ENCODE measurements at places on chromosomes 12 and 14. TPM values are rescaled to one million over a fixed set of nuclear protein-coding genes. Genes with fewer than 3 reads are reported as not detected.

ASB2 gene
- total RNA-seq: 2.4 TPM

PLBD1 gene
- not detected for total RNA-seq

WNT5B gene
- total RNA-seq: not detected

NPFF gene
- not detected for total RNA-seq

RERGL gene
- total RNA-seq: not detected

CPM gene
- 55.1 TPM for total RNA-seq

SPIC gene
- total RNA-seq: not detected

SMCO3 gene
- total RNA-seq: not detected

SERPINA10 gene
- not detected for total RNA-seq

TTC7B gene
- 6.5 TPM for total RNA-seq

GABARAPL1 gene
- 3.3 TPM for total RNA-seq

LBHD2 gene
- not detected for total RNA-seq

GPR132 gene
- total RNA-seq: 15.3 TPM

DNA sequence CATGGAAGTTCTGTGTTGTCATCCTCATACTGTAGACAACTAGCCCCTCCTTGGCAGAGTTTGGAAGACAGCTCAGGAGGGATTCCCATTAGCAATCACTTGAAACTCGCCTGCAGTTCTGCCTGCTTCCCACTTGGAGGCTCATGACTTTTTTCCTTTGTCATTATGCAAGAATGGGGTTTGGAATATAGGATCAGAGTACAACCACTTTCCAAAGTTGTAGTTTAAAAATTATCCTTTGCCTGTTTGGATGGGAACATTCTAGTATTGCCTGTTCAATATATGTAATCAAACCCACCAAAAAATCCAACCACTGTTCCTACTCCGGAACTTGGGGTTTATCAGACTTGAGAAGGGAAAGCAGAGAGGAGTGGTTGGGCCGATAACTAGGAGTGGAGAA, 2.1 kb upstream of the GPD1 start:
- peaks cover 2% of the 10 kb centered on the region for H3K4me1 ChIP-seq
- peaks cover 12% of the 10 kb centered on the region for H3K36me3 ChIP-seq
- no peak overlapping the region for H3K4me3 ChIP-seq
- no peak overlapping the region for H3K27ac ChIP-seq
- no peak for DNase-seq

- peaks cover 23% of the 10 kb centered on the region for H3K4me1 ChIP-seq
- no peak overlapping the region for H3K27ac ChIP-seq
- H3K36me3 ChIP-seq: peaks cover 17% of the 10 kb centered on the region
- no peaks in the 10 kb centered on the region for H3K27me3 ChIP-seq
- DNase-seq: no peak
Observed at GRCh38 chr12:121011820-121012219, 4.5 kb downstream of the C12orf43 start.

DNA sequence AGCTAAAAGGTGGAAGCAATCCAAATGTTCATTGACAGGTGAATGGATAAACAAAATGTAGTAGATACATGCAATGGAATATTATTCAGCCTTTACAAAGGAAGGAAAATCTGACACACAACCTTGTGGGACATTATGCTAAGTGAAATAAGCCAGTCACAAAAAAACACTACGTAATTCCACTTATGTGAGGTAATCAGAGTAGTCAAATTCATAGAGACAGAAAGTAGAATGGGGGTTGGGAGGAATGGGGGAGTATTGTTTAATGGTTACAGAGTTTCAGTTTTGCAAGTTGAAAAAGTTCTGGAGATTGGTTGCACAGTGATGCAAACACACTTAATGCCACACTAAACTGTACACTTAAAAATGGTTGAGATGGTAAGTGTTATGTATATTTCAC, 62.8 kb downstream of the LIN52 start:
- peaks cover 8% of the 10 kb centered on the region for H3K4me1 ChIP-seq
- H3K36me3 ChIP-seq: peaks cover 8% of the 10 kb centered on the region
- no peak overlapping the region for H3K27ac ChIP-seq
- no peaks in the 10 kb centered on the region for H3K27me3 ChIP-seq
- no peak overlapping the region for H3K4me3 ChIP-seq

GRCh38 chr12:109448707-109449390, 28.3 kb downstream of the KCTD10 start:
- no peaks in the 10 kb centered on the region for H3K4me1 ChIP-seq
- peaks cover 12% of the 10 kb centered on the region for H3K36me3 ChIP-seq
- no peak overlapping the region for H3K4me3 ChIP-seq
- H3K27ac ChIP-seq: no peak overlapping the region
- DNase-seq: no peak
- H3K27me3 ChIP-seq: no peaks in the 10 kb centered on the region

- peaks cover 2% of the 10 kb centered on the region for H3K4me1 ChIP-seq
- DNase-seq: no peak
- no peaks in the 10 kb centered on the region for H3K36me3 ChIP-seq
- no peak overlapping the region for H3K4me3 ChIP-seq
- H3K27me3 ChIP-seq: no peaks in the 10 kb centered on the region
- no peak overlapping the region for H3K27ac ChIP-seq
Observed at GRCh38 chr12:7075939-7076338, 15.4 kb downstream of the C1S start.

DNA sequence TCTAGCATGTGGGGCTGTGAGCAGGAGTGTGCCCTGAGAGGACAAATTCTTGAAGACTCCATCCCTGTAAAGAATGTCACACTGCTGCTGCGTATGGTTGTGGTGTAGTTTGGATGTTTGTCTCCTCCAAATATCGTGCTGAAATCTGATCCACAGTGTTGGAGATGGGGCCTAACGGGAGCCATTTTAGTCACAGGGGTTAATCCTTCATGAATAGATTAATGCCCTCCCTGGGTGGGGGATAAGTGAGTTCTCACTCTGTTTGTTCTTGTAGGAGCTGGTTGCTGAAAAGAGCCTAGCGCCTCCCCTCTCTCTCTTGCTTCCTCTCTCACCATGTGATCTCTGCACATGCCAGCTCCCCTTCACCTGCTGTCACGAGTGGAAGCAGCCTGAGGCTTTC, 94.5 kb upstream of the VASH1 start:
- H3K4me3 ChIP-seq: no peak overlapping the region
- H3K27me3 ChIP-seq: no peaks in the 10 kb centered on the region
- no peak for DNase-seq
- H3K36me3 ChIP-seq: no peaks in the 10 kb centered on the region
- H3K27ac ChIP-seq: no peak overlapping the region
- no peaks in the 10 kb centered on the region for H3K4me1 ChIP-seq

- no peak overlapping the region for H3K4me3 ChIP-seq
- no peak overlapping the region for H3K27ac ChIP-seq
- H3K27me3 ChIP-seq: peaks cover 3% of the 10 kb centered on the region
- no peaks in the 10 kb centered on the region for H3K4me1 ChIP-seq
- no peaks in the 10 kb centered on the region for H3K36me3 ChIP-seq
Observed at GRCh38 chr14:100739306-100739705, 12.6 kb downstream of the DLK1 start.

GRCh38 chr12:80101126-80101525, 1.8 kb downstream of the OTOGL start:
- DNase-seq: no peak
- no peak overlapping the region for H3K4me3 ChIP-seq
- no peaks in the 10 kb centered on the region for H3K4me1 ChIP-seq

DNA sequence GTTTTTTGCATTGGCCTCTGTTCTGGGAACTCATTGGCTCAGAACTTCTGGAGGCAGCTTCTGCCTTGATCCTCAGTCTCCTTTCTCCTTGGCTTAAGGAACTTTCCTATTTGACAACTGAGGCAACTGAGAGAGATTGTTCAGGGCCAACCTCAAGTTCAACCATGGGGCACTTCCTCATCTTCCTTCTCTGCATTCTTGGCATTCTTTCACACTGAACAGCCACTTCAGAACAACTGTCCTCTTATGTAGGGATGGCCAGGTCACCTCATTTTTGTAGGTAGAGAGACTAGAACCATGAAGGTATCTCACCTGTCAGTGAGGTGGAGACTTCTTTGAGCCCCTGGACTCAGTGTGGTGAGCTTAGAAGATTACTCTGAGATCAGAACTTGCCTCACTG, 63.0 kb upstream of the NRXN3 start:
- no peaks in the 10 kb centered on the region for H3K4me1 ChIP-seq
- H3K36me3 ChIP-seq: no peaks in the 10 kb centered on the region
- DNase-seq: no peak
- H3K27ac ChIP-seq: no peak overlapping the region
- peaks cover 2% of the 10 kb centered on the region for H3K27me3 ChIP-seq

- no peaks in the 10 kb centered on the region for H3K36me3 ChIP-seq
- H3K27ac ChIP-seq: no peak overlapping the region
- DNase-seq: no peak
- no peak overlapping the region for H3K4me3 ChIP-seq
- peaks cover 10% of the 10 kb centered on the region for H3K4me1 ChIP-seq
Observed at GRCh38 chr14:21023174-21023573, 1.7 kb downstream of the NDRG2 start.

DNA sequence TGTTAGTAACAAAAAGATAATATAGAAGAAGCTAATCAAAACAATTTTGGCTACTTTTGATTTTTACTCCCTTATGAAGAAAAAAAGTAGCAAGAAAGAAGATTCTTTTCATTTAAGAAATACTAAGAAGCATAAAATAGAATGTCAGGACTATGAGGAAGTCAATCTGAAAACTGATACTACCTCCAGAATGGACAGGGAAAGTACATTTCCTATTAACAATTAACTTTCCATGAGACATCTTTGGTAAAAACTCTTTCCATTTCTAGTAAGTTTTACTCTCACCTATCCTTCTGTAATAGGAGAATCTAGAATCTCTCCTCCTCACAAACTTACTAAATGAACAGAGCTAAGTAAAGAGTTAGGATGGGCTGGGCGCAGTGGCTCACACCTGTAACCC, 51.3 kb upstream of the NPFF start:
- no peak overlapping the region for H3K4me3 ChIP-seq
- no peak overlapping the region for H3K27ac ChIP-seq
- H3K4me1 ChIP-seq: peaks cover 42% of the 10 kb centered on the region
- DNase-seq: no peak
- H3K27me3 ChIP-seq: no peaks in the 10 kb centered on the region
- peaks cover 9% of the 10 kb centered on the region for H3K36me3 ChIP-seq

DNA sequence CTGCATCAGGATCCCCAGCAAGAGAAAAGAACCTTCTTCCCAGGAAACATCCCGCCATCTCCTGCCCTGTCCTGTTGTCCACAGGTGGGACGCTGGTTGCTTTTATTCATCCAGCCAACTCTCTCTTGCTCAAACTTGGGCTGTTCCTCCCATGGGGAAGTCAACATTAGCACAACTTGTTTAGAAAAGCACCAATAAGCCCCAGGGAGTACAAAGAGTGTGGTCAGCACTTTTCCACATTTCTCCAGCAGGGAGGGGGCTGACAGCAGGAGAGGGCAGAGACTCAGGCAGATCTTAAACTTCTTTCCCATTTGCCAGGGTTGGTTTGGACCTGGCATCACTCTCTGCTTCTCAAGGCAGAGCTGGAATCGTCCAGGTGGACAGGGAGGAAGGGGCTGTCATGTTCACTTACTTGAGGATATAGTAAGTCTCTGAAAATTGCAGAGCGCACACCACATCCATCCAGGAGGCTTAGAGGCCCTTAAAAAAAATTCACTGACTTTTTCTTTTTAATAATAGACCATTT, 74.9 kb downstream of the RBM19 start:
- H3K4me1 ChIP-seq: no peaks in the 10 kb centered on the region
- no peaks in the 10 kb centered on the region for H3K27me3 ChIP-seq
- peaks cover 29% of the 10 kb centered on the region for H3K36me3 ChIP-seq
- no peak overlapping the region for H3K4me3 ChIP-seq
- no peak overlapping the region for H3K27ac ChIP-seq

- H3K36me3 ChIP-seq: no peaks in the 10 kb centered on the region
- no peaks in the 10 kb centered on the region for H3K27me3 ChIP-seq
- DNase-seq: no peak
- no peak overlapping the region for H3K4me3 ChIP-seq
- H3K4me1 ChIP-seq: no peaks in the 10 kb centered on the region
- H3K27ac ChIP-seq: no peak overlapping the region
Observed at GRCh38 chr12:97637770-97638169, 175.2 kb downstream of the RMST start.

GRCh38 chr14:85867450-85867849, 337.5 kb downstream of the FLRT2 start:
- DNase-seq: peak; percentile 4
- no peak overlapping the region for H3K27ac ChIP-seq

DNA sequence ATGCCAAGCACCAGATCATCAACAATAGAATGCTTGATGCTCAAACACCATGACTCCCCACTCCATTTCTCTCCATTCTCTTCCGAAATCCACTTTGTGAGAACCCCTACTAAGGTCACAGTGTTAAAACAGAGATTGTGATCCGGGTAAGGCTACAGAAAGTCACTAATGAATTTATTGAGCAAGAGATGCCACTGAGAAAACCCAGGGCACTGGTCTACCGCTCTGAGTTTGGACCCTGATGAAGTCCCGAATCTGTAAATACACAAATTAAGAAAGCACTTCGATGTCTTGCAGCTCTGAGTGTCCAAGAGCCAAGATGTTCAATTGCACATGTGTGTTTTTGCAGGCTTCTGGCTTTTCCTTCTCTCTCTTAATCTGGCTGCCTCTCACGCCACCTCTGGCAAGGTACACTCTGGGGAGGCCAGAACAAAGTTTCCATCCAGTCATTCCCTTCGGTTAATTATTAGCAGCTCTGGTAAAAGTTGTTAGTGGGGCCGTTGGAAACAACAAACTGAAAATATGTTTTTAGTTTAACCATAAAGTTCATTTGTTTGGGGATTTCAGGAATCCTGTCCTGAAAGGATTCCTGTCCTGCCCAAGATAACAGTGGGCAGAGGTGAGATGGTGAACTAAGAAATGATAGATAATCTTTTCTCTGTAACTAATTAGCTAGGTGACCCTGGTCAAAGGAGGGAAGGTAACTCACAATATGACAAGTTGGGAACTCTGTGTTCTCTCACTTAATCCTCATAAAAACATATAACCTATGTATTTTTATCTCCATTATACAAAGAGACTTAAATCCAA, 75.4 kb downstream of the BTG1 start:
- H3K4me1 ChIP-seq: peaks cover 45% of the 10 kb centered on the region
- H3K4me3 ChIP-seq: no peak overlapping the region

GRCh38 chr12:58502226-58502625, 418.1 kb downstream of the LRIG3 start:
- no peak for DNase-seq
- no peaks in the 10 kb centered on the region for H3K4me1 ChIP-seq
- H3K4me3 ChIP-seq: no peak overlapping the region
- peaks cover 2% of the 10 kb centered on the region for H3K27me3 ChIP-seq

- H3K27me3 ChIP-seq: peaks cover 2% of the 10 kb centered on the region
- H3K4me3 ChIP-seq: no peak overlapping the region
- DNase-seq: no peak
- no peak overlapping the region for H3K27ac ChIP-seq
Observed at GRCh38 chr14:100784523-100785337, 41.2 kb upstream of the MEG3 start.

GRCh38 chr14:89724628-89724960, 229.9 kb downstream of the EFCAB11 start:
- peak overlapping the region; percentile 89 for H3K27ac ChIP-seq
- H3K4me3 ChIP-seq: peak overlapping the region; percentile 81
- H3K36me3 ChIP-seq: no peaks in the 10 kb centered on the region
- no peaks in the 10 kb centered on the region for H3K27me3 ChIP-seq
- H3K4me1 ChIP-seq: peaks cover 77% of the 10 kb centered on the region

DNA sequence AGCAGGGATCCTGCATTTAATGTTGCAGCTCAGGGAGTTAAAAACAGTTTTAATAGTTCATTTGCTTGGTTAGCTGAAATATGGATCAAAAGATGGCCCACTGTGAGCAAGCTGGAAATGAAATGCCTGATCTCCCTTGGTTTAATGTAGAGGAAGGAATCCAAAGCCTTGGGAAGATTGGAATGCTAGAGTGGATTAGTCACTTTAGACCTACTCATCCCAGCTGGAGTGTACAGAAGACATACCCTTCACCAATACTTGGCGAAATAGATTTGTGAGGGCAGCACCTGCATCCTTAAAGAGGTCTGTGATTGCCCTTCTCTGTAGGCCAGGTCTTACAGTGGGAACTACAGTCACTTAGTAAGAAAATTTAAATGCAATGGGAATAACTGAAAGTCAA, 58.0 kb upstream of the KRAS start:
- DNase-seq: no peak
- no peaks in the 10 kb centered on the region for H3K4me1 ChIP-seq
- no peaks in the 10 kb centered on the region for H3K27me3 ChIP-seq
- no peaks in the 10 kb centered on the region for H3K36me3 ChIP-seq
